NCI-H2171 (cell line): ENCODE measurements at places on chromosomes 2 and 18.

DNA sequence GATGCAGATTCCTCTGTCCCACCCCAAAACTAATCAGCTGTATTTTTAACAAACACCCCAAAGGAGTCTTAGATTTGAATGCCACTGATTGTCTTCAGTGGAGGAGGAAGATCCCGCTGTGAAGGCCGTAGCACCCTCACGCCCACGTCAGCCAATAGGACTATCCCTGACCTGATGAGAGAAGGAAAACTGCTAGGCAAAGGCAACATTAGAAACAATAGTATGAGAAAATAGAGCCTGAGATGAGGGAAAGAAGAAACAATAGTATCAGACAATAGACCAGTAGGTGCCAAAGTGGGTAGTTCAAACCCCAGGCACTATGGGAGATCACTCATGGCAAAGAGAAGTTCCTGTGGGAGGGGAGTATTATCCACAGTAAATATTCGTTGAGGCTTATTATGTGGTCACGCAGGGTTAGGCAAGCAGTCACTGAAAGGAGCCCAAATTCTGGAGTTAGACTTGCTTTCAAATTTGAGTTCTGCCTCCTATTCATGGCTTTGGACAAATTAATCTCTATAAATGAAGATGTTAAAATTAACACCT, 2.8 kb downstream of the PCBP1 start:
- DNase-seq: no peak

DNA sequence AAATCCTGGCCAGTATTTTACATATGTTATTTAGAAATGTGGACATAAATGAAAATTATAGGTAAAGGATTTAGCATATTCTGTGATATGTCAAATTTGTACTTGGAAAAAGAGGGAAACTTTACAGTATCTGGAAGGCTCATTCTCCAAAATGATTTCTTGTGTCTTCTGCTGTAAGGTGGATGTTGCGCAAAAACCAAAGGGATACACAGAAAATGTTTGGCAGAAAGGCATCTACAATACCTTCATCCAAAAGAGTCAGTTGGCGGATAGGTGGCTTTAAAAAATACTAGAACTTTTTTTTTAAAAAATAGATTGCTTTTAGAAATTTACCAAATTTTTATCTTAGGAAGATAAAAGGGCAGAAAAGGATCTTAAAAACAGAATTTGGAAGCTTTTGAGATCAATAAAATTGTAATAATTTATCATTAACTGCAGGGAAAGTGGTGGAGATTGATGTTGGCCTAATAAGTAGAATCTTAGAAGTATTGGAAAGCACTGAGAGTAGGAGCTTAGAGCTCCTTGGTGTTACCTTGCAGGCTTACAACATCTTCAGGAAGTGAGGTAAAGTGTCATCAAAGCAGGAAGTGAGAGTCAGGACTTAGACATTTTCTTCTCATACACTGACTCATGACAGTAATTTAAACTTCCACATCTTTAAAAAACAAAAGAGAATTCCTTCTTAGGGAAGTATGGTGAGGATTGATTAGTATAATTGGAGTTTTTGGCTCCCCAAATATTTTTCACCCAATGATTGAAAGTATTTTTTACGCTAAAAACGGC, 2.1 kb downstream of the NABP1 start:
- no peak for DNase-seq

DNA sequence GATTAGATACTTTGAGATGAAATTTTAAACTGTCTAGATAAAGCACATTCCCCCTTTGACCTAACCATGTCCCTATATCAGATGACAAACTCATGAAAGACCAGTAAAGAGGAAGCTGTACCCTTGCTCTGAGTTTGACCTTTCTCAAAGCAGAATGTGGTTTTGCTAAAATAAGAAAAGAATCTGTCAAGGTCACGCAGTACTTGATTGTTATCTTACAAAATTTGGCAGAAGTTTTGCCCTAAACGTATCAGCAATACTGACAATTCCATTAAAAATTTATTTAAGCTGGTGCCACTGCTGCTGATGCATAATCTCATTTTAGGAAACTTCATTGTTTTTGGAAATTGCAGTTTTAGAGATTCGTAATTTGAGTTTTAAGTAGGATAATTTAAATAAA, 31.2 kb upstream of the GALM start:
- DNase-seq: no peak

DNA sequence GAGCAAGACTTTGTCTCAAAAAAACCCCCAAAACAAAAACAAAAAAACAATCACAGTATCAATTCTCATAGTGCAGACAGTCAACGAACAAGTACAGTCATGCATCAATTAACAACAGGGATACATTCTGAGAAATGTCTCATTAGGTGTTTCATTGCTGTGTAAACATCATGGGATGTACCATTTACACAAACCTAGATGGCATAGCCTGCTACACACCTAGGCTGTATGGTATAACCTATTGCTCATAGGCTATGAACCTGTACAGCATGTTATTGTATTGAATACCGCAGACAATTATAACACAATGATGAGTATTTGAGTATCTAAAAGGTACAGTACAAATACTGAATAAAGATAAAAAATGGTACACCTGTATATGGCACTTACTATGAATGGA, 67.8 kb upstream of the LMAN1 start:
- no peak for DNase-seq

DNA sequence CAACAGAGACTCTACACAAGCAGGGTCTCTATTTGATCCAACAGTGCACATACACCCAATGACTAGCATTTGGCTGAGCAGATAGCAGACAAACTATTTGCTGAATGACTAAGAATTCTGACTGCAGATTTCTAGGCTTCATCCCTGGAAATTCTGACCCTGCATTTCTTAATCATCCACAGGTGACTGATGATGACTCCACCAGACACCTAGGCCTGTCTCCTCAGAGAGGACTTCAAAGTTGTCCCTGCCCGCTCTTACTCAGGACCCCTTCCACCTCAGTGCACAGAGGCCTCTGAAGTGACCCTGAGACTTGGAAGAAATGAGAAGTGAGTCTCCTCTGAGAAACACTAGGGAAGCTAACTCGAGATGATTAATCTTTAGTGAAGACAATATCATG, 51.3 kb downstream of the SEPTIN10 start:
- no peak for DNase-seq
